GOT3 (cell line): ENCODE measurements at places on chromosomes 6 and 20.

GRCh38 chr20:61712688-61713087, 353.0 kb downstream of the TAF4 start:
- DNase-seq = no peak

DNA sequence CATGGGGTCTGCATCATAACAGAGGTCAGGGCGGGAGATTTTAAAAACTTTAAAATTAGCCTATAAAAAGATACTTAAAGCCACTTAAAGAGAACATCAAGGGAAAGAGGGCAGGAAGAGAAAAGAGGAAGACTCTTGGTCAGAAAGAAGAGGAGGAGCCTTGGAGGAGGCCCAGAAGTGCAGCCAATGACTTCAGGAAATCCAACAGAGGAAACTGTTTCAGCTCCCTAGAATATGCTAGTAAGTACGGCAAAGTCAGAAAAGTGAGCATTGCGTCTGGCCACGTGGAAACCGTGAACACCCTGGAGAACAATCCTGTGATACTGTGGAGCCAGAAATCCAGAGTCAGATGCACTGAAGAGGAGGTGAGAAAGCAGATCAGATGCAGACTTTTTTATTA, 22.5 kb upstream of the NHSL1 start:
- no peak for DNase-seq

GRCh38 chr6:28282926-28283325, 1.6 kb downstream of the PGBD1 start:
- no peak for DNase-seq

DNA sequence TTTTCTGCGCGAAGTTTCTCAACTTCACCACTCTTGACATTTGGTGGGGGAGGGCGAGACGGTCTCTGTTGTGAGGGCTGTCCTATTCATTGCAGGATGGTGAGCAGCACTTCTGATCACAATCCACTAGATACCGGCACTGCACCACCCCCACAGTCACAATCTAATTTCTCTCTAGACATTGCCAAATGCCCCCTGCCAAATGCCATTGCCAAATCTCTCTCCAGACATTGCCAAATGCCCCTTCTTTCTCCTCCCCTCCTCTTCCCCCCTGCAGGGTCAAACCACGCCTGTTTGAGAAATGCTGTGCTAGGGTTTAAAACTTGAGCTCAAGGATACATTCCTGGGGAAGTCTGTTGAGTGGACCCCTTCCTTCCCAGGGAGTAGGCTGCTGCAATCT, 603.5 kb upstream of the CDH4 start:
- no peak for DNase-seq

DNA sequence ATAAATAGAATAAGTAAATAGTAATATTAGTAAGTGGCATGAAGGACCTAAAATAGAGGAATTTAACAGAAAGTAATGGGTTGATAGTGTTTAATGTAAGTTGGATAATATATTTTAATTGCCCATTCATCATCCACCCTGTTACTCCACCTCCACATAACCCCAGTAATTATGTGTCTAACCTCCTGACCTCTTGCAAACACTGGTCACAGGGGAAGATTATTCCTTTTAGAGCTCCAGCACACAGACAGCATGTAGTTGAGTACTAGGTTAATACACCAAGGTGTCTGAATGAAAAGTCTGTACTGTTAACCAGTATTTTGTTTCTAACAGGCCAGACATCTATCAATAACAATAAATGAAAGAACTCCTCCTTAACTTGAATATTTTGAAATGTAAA, 92.4 kb upstream of the EYS start:
- no peak for DNase-seq

GRCh38 chr6:132712366-132712765, 1.5 kb downstream of the VNN1 start:
- DNase-seq = no peak

DNA sequence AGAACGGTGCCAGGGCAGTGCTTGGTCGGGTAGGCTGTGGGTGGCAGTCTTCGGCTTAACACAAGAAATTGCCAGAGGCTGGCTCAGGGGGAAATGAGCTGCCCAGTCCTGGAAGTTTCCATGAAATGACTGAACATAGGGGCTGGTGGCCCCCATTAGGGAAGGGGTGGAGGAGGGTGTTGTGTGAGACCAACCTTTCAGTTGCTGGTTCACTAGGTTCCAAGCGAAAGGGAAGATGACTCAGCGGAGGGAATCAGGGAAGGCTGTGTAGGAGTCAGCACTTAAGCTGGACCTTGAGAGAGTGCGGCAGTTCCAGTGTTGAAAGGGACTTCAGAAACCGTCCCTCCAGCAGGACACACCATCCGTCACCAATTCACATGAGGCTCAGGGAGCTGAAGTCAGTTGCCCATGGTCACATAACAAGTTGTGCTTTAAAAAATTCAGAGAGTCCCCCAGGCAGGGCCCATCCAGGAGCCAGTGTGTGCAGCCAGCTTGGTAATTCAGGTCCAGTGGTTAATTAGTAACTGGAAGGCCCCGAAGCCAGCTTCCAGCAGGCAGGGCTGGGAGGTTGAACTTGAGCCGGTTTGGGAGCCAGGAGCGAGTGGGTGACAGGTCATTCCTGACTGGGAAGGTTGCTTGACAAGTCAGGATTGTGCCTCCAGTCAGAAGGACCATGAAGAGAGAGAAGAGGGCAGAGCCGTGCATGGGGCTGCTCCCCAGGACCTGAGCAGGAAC, at the start of gene SGK2:
Gene SGK2 (plus strand): TSS at position 616 of the 735 bp plus-strand sequence. CDS start 7,469 bp downstream, outside the sequence.
- no peak for DNase-seq

- no peak for DNase-seq
Measured at GRCh38 chr20:21739682-21740081, 34.2 kb downstream of the PAX1 start.

- no peak for DNase-seq
Measured at GRCh38 chr20:22691369-22692118, 107.2 kb upstream of the FOXA2 start.

DNA sequence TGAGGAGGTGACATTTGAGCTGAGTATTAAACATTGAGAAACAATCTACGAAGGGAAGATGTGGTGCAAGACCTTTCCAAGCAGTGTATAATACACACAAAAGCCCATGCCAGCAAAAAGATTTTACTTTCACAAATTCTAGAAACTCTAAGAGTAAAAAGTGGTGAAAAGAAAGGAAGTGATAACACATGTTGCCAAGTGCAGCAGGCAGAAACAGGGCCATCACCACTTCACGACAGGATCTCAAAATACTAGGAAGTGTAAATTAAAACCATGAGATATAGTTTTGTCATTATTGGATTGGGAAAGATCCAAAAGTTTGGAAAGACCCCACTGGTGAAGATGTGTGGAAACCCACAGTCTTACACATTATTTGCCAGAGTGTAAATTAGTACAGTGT, 1.7 kb upstream of the ENTPD6 start:
- no peak for DNase-seq

DNA sequence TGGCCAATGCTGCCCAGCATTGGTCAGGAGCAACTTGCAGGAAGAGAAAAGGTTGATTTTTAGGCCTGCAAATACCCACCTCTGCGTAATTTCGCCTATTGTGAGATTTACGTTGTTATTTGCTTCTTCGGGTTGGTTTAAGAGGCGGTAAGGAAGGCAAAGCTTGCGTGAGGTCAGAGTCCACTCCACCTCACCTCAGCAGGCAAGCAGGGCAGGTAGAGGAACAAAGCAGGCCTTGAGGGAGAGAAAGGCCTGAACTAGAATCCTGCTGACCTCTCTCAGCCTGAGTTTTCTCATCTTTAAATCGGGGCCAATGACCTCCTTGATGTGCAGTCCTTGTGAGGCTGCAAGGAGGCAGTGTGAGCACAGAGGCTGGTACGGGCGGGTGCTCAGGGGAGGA, 239.1 kb downstream of the CDC5L start:
- no peak for DNase-seq

- DNase-seq = no peak
Measured at GRCh38 chr6:33761922-33762629, 15.4 kb upstream of the IP6K3 start.

GRCh38 chr6:53529324-53530036, 15.4 kb downstream of the GCLC start:
- no peak for DNase-seq

DNA sequence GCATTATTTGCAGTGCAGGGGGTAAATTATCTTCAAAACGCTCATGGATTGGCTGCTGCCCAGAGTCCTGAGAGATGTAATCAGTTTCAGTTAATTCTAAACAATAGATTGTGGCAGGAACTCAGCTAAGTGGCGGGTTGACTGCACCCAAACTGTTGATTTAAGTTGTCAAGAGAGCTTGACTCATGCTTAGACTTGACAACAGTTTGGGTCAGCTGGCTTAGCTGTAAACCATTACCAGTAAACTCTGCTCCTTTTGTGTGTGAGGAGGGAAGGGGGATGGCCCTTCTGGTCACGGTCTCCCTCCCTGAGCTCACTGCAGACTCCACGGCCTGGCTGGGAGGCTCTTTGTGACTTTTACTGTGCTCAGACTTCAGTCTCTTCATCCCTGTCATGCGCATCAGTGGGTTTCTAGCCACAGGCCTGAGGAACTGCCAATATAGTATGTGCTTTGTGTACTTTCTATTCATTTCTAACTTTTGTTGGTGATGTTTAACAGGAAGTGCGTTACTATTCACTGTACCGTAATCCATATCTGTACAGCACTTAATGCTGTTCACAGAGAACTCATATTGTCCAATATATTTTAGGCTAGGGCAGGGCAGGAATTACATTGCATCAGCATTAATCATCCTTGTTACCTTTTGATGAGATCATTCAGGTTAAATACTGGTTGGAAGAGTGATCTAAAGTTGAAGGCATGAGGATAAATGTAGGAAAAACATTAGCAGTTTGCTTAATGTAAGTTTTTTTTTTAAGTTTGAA, 488.3 kb downstream of the CDKAL1 start:
- DNase-seq = no peak

DNA sequence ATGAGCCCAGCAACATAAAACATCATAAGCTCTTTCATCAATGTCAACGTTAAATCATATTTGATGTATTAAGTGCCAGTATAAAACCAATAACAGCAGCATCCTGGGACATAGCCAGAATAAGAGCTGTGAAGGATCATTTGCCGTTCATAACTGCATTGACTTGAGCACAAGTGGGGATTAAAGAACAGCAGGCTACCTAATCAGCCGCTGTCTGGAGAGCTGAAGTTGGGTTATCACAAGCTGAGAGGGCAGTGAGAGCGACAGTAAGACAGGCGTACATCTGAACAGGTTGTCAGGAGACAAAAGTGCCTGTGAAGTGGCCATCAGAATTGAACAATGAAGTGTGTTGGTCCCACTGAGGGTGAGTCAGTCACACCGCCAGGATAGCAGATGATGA, 269.6 kb downstream of the GRIK2 start:
- DNase-seq = no peak

DNA sequence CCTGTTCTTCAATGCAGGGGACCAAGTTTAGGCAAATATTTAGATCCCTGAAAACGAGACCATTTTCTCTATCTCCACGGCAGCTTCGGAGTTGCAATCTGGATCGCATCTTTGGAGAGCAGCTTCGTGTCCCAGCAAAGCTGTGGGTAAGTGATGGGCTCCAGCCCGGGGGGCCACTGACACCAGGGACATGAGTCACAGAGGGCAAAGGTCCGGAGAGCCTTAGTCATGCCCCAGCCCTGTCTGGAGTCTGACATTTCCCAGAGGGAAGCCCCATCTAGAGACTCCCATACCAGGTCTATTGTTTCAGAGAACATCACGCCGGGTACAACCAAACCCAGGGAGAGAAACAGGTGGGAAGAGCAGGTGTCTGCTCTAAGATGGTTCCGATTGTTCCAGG, 95.9 kb downstream of the NFATC2 start:
- DNase-seq = no peak

- no peak for DNase-seq
Measured at GRCh38 chr6:51618563-51618962, 468.9 kb downstream of the PKHD1 start.

GRCh38 chr6:165940366-165940765, 227.3 kb downstream of the TBXT start:
- no peak for DNase-seq

DNA sequence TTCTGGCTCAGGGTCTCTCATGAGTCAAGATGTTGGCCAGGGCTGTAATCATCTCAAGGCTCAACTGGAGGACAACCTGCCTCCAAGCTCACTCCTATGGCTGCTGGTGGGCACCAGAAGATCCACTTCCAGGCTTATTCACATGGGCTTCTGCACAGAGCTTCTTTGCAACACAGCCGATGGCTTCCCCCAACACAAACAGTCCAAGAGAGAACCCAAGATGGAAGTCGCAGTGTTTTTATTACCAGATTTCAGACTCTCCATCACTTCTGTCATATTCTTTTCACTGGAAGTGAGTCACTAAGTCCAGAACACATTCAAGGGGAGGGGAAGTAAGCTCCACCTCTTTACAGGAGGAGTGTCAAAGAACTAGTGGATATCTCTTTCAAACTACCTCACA, 75.5 kb downstream of the CD164 start:
- DNase-seq = no peak

GRCh38 chr20:38471245-38471644, 1.4 kb upstream of the RALGAPB start:
- no peak for DNase-seq

GRCh38 chr20:25310268-25310920, 62.5 kb downstream of the PYGB start:
- peak; percentile 65 for DNase-seq

GRCh38 chr20:24756292-24757025, 192.6 kb upstream of the CST7 start:
- DNase-seq = no peak

DNA sequence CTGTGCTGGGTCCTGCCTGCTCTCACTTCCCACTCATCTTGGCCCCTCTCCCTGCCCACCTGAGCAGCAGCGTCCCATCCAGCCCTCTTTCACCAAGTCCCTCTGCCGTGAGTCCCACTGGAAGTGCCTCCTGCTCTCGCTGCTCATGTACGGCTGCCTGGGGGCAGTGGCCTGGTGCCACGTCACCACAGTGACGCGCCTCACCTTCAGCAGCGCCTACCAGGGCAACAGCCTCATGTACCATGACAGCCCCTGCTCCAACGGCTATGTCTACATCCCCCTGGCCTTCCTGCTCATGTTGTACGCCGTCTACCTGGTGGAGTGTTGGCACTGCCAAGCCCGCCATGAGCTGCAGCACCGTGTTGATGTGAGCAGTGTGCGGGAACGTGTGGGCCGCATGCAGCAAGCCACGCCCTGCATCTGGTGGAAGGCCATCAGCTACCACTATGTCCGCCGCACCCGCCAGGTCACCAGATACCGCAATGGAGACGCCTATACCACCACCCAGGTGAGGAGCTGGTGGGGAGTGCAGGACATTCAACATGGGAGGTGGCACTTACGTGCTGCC, 2.8 kb downstream of the TMEM151B start:
- DNase-seq = no peak

DNA sequence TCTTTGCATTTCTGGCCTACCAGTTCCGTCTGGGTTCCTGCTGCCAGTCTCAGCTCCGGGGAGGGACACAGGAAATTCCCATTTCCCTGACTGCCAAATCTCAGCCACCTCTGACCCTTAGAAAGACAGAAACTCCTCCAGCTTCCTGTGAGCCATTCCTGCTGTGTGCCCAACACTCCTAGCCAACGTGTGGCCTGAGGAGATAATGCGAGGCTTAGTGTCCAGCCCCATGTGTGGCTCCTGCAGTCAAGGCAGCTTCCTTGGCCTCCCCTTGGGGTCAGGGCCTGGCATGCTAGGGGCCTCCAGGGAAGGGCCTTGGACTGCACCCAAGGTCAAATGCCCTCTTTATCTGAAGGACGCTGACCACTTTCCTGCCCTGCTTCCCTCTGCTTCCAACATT, 45.1 kb downstream of the MAFB start:
- no peak for DNase-seq
